HT-29 (cell line): ENCODE measurements at places on chromosomes 7 and 10.
A peak's percentile ranks its signal among the peaks of the same experiment; 100 is the strongest.

GRCh38 chr10:117353684-117354083 is 21.6 kb downstream of the PDZD8 start:
- no peak for DNase-seq

DNA sequence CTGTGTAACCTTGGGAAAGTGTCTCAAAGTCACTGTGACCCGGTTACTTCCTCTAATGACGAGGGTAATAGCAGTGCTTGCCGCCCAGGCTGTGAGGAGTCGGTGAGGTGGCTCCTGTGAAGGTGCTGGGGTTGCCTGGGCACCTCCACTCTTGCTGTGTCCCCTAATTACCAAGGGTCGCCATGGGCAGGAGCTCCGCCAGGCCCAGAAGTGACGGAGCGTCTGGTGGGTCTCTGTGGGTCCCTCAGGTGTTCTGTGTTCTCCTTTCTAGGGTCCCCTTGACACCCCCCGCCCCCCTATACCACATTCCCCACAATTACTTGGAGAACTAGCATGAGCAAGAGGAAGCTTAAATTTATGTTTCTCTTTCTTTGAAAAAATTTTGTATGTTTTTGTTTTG is 161.5 kb downstream of the WDR37 start:
- DNase-seq = no peak

GRCh38 chr7:143214789-143215679 is 6.8 kb upstream of the TAS2R40 start:
- peak; percentile 98 for DNase-seq

DNA sequence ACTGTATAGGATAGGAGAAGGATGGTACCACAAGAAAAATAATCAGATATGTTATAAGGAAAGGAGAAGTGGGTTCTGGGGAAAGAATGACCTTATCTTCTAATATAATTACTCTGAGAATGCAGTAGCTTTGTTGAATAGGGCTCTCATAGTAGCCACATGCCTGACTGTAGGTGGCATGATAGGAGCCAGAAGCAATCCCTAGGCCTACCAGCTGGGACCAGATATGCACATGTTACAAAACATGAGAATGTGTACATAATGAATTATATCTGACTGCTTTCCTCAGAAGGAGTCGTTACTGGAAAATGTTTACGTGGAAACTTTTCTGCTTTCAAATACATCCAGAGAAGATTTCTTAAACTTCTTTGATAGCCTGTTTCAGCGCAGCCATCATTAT is 53.2 kb upstream of the FAM3C start:
- peak; percentile 45 for DNase-seq

- DNase-seq = no peak
Observed at GRCh38 chr7:79211724-79212123, 241.7 kb downstream of the MAGI2 start.

DNA sequence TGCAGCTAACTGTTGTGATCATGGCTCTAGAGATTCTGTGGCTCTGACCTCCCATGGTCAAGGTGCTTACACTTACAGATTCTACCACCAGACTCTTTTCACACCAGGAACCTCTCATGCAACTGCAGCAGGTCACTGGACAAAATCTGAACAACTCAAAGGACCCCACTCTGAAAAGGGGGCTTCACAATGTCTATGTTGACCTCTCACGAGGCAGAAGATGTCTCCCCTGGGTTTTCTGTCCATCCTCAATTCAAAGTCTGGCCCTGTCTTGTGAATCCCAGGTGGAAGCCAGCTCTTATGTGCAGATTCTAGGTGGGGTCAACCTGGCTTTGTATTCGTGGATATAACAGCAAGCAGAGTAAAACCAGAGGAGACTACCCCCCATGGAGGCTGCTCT is 118.6 kb upstream of the ZNF479 start:
- DNase-seq = no peak

DNA sequence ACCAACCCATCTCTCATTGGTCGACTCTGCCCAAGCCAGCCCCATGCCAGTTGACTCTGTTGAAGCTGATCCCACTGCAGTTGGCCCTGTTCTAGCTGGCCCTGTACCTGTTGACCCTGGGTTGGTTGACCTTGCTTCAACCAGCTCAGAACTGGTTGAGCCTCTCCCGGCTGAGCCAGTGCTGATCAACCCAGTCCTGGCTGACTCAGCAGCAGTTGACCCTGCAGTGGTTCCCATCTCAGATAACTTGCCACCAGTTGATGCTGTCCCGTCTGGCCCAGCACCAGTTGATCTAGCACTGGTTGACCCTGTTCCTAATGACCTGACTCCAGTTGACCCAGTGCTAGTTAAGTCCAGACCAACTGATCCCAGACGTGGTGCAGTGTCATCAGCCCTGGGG is 7.4 kb downstream of the PPRC1 start:
- DNase-seq = no peak

GRCh38 chr10:9634466-9634865 is 1383.2 kb upstream of the CELF2 start:
- no peak for DNase-seq

DNA sequence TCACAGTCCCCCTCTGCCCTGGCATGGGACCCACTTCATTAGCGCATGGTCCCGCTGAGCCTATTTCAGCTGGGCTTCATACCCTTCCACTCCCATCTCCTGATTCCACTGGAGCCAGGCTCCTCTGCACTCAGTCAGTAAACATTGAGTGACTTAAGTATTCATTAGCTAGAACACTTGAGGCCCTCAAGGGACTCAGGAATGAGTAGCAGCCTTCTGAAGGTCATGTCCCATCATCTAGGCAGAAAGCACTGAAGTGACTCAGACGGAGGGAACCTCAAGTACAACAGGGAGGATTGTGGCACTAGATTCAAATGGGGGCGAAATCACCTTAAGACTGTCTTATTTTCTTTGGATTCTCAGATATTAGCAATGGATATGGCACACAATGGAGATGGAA is 186.6 kb upstream of the INHBA start:
- DNase-seq = no peak

DNA sequence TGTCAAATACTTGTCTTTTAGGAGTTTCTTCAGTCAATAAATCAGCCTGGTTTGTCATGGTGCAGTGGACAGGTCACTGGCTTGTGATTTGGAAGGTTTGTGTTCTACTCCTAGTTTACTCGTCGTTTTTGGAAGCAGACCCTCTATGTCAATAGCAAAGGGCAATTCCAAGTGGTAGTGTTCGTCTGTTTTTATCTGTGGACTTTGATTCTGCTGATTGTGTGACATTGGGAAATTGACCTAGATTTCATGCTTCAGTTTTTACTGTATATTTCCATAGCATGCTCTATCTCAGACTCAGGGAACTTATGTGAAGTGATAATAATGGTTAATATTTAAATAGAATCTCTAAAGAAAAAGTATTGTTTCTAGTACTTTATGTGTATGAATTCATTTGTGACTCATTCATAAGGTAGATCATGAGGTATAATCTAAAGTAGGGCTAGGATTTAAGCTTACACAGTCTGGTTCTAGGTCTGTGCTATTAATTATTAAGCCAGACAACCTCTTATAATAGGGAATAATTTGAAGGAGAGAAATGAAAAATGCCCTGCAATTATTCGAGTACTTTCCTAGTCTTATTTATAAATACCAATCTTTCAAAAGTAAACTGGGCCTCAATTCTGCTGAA is 198.1 kb downstream of the REEP3 start:
- DNase-seq = peak; percentile 43

DNA sequence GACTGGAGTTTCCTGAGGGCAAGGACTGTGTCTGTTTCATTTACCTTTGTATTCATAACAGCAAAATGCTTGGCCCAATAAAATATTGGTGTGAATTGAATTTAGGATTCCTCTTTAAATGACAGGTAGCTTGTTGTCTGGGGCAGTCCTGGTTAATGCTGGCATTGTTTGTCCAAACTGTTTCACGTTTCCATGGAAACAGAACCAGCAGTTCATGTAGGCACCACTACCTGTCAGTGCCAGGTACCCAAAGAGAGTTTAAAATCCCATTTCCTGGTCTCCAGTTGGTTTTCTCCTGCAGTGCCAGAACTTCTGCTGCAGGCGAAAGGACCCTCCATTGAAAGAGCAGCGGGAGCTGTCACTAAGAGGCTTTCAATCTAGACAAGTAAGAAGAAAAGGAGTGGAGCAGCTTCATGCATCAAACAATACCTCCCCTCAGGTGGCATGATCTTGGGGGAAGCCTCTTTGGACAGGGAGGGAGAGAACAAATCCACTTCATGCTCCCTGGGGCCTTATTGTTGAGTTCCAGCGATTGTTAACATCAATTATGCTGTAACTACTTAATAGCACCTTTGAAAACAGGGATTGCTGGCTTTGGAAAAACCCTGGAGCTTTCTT is 109.6 kb downstream of the KIF20B start:
- peak; percentile 36 for DNase-seq
